ENCODE measurements at places on chromosomes 2 and 18.

GRCh38 chr2:177816766-177817165, 255.8 kb downstream of the PDE11A start:
- DNase-seq, result no peak

DNA sequence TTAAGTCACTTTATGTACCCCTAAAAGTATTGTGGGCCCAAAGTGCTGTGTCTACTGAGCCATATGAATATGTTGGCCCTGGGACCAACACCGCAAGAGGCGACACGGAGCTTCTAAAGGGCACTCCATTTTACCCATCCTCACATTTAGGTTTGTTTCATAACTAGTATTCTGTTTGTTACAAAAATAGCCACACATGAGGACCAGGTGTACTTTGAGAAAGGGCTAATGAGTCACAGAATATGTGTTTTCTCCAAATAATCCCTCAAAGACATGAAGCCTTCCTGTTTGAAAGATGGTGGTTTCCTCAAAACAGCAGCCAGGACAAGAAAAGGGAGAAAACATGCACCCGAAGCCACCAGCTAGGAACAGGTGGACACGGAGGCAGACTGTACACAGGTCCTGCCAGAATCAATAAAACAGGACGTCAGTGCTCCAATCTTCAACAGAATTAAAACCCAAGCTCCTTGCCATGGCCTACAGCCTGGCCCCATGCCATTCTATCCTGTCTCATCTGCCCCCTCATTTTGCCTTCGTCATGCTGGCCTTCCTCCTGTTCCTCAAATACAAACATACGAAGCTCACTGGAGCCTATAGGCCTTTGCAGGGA, 21.8 kb upstream of the GRB14 start:
- no peak for DNase-seq

DNA sequence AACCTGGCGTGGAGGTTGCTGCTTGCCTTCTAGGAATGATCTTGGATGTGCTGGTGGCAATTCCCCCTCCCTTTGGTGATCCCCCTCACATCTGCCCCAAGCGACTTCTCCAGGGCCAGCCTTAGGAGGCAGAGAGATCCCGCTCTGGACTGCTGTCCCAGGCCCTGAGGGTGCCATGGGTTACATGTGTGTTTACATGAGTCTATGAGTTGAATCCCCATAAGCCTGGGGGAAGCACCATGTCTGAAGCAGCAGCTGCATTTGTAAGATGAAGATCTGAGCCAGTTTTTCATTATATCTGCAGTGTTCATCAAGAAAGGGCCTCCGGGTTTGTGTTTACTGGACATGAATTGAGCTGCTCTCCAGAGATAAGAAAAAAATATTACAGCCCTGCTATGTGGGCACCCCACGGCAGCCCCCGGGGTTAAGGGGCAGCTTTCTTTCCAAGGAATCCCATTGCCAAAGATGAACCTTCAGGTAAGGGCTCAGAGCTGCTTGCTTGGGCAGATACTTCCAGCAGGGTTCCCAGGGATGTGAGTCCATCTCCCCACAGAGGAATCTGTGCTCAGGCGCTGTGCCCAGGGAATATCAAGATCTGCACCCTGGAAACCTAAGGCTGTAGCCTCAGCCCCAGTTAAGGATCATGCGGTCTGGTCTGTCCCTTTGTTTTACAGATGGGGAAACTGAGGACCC, 46.0 kb downstream of the MRPS5 start:
- no peak for DNase-seq

DNA sequence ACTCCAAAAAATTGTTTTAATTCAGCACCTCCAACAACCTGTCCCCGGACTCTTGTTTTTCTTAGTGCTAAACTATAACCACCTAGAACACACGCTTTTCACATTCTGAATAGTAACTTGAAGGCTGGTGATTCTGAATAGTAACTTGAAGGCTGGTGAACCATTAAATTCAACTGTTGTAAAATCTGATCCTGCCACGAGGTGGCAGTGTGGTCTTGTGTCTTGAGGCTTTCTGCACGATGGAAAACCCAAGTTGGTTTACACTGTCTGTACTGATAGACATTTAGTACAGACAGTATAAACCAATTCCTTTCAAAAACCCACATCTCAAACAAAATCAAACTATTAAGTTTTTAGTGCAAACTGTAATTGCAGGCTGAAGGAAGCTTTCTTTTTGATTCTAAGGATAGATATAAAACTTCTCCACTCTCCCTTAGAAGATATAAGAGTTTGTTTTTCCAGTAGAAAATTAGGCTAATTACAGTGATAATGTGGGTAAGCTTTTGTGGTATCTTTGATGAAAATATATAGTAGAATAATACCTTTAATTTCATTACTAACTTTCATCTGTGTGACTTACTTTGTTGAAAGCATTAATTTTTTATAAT, 57.6 kb downstream of the VAPA start:
- DNase-seq, result peak; percentile 16

- no peak for DNase-seq
Observed at GRCh38 chr2:234302664-234302991, 194.3 kb downstream of the ARL4C start.

- no peak for DNase-seq
Observed at GRCh38 chr18:49013291-49013691, 62.5 kb upstream of the SMAD7 start.

GRCh38 chr2:1701020-1701419, 43.3 kb downstream of the PXDN start:
- no peak for DNase-seq

Measured in DMS79 (cell line).